Stimulated activated naive CD8-positive, alpha-beta T cell treated with anti-CD3 and anti-CD28 coated beads, Interleukin-15, amount 100 ng/mL, for 72 hours (primary cell): ENCODE measurements at places on chromosomes 6 and 20.
A peak's percentile ranks its signal among the peaks of the same experiment; 100 is the strongest.

- DNase-seq, result no peak
Measured at GRCh38 chr6:52310932-52311331, 26.4 kb upstream of the MCM3 start.

- DNase-seq, result no peak
Measured at GRCh38 chr6:1326535-1327121, 14.7 kb downstream of the FOXQ1 start.

- no peak for DNase-seq
Measured at GRCh38 chr6:56370127-56370540, 122.8 kb upstream of the COL21A1 start.

- peak; percentile 35 for DNase-seq
Measured at GRCh38 chr6:24858177-24858653, 59.5 kb upstream of the ARMH2 start.

DNA sequence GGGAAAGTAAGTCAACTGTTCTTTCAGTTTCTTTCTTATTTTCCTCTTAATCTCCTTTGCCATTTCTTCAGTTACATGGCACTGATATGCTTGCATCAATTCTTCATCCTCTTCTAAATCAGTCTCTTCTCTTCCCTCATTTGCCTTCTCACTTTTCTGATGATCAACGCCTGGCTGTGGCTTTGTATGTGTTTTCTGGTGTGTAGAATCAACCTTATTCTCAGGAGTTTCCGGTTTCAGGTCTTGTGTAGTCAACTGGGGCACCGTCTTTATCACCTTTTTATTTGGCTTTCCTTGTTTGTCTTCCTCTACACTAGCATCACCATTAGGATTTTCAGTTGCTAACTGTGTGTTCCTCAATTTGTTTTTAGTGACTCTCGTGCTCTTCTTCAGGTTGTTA, 31.6 kb downstream of the AHI1 start:
- no peak for DNase-seq

- peak; percentile 27 for DNase-seq
Measured at GRCh38 chr6:34904990-34905613, 16.0 kb downstream of the ANKS1A start.

DNA sequence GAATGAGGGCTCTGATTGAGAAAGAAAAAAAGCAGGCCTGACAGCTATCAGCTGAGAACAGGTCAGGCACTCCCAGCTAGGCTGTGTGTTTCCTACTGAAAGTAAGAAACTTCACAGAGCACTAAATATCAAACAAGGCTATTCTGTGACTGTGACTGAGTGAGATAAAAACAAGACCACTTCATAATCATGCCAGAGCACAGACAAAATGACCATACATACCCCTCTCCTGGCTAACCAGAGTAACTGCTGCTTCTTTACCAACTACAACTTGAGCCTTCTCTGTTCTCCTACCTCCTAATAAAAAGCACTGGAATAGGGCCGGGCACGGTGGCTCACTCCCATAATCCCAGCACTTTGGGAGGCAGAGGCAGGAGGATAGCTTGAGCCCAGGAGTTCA, 6.8 kb upstream of the BTN1A1 start:
- DNase-seq, result no peak

- peak; percentile 82 for DNase-seq
Measured at GRCh38 chr6:106510090-106510970, 119.0 kb downstream of the RTN4IP1 start.

DNA sequence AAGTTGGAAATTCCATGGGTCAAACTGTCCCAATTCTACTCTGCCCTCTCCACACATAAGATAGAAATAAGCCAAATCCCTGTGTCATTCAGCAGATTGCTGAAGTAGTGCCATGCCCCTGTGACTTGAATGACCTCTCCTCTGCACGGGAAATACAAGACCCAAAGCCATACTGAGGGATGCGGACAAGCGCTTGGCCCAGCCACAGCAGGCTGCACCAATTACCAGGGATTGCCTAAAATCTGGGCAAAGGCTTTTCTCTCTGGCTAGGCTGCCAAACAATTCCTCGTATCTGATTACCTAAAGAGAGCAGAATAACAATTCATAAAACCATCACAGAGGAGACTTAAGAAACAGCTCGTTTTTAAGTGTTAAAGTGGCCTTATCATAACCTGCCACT, 421.8 kb upstream of the JARID2 start:
- no peak for DNase-seq

GRCh38 chr6:3731700-3732099, 19.8 kb downstream of the PXDC1 start:
- DNase-seq, result no peak

- DNase-seq, result peak; percentile 11
Measured at GRCh38 chr6:114997813-114998292, 655.0 kb upstream of the HS3ST5 start.

DNA sequence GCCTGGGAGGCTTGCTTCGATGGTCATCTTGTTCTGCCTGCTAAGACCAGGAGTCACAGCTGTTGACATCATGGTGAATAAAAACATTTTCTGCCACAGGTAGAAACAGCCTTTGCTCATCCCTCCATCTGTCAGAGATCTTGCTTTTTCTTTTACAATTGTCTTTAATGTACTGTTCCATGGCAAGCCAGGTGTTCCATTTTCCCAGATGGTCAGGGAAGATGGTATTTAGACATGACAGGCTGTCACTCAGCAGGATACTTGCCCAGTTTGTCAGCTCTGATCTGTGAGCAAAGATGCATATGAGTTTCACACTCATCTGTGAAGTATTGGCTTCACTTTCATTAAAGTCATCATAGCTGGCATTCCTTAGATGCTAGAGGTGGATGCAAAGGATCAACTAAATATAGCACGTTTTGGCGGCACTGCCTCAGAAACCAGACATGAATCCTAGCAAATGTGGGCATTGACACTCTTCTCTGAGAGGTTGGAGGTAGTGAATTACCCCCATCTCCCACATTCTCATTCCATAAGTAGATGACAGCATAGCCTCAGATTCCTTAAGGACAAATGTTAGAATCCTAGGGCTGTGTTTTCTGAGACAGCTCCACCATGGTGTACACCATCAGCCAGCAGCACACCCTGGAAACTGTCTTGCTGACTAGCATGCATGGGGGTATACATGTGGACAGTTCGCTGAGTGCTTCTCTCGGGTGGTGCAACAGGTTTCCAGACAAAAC, 4.2 kb downstream of the SSTR4 start:
- no peak for DNase-seq

- no peak for DNase-seq
Measured at GRCh38 chr6:31737315-31737990, 1.1 kb upstream of the CLIC1 start.

DNA sequence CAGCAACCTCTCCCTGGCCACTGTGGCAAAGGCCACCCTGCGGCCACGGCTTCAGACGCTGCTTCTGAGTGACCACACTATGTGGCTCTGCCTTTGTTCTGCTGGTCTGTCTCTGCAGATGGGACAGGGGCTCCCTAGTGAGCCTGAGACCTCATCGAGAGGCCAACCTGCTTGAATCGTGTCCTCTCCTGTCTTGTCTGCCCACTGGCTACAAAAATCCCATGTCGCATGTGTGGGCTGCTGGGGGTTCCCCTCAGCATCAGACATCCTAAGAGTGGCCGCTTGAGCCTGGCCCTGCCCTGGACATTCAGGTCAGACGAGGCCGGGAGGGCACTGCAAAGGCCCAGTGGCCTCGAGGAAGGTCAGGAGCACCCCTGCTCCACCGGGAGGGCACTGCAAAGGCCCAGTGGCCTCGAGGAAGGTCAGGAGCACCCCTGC, 222.9 kb downstream of the DLL1 start:
- no peak for DNase-seq

- no peak for DNase-seq
Measured at GRCh38 chr6:20907486-20908071, 373.3 kb downstream of the CDKAL1 start.

- no peak for DNase-seq
Measured at GRCh38 chr6:75751443-75751842, 2.4 kb downstream of the MYO6 start.

DNA sequence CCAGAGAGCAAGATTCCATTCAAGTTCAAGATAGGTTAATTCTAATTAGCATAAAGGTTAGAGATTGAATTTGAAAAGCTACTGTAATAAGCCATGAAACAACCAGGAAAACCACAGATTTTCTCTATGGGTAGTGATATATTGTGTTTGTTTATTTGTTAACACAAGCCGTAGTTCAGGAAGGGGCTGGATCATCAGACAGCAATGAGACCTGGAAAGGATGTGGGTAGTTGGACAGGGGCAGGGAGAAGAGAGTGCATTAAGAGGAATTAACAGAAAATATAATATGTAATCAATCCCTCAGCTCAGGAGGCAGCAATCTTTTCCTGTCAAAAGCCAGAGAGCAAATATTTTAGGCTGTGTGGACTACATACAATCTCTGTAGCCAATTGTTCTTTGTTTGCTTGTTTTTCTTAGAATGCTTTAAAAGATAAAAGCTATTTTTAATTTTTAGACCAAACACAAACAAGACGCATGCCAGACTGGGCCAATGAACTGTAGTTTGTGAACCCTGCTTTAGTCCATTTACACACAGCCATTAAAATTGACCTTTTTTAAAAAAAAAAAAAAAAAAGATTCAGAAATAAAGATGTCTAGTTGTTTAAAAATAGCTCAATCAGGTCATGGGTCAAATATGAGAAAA, 398.7 kb upstream of the MARCKS start:
- DNase-seq, result no peak

DNA sequence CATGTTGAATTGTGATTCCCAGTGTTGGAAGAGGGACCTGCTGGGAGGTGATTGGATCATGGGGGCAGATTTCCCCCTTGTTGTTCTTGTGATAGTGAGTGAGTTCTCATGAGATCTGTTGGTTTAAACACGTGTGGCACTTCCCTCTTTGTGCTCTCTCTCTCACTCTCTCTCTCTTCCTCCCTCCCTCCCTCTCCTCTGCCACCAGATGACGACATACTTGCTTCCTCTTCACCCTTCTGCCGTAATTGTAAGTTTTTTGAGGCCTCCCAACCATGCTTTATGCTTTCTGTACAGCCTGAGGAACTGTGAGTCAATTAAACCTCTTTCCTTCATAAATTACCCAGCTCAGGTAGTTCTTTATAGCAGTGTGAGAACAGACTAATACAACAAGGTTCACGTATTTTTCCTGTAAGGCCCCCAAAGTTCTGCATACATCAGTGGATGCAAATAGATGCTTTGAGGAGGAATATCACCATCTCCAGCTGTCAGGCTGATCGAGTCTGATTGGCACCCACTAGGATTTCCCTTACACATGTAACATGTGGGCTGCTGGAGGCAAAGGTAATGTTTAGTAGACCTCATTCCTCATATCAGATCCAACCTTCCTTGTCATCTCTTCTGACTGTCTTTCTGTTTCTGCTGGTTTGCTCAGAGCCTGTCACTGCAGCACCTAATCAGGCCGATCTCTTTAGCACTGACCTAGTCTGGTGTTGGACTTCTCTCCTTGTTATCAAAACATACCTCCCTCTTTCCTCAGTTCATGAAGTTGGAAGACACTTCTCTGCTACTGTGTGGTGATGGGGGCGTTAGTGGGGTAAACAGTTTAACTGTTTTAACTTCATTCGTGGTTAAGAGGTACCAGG, 54.3 kb upstream of the BACH2 start:
- DNase-seq, result peak; percentile 52

DNA sequence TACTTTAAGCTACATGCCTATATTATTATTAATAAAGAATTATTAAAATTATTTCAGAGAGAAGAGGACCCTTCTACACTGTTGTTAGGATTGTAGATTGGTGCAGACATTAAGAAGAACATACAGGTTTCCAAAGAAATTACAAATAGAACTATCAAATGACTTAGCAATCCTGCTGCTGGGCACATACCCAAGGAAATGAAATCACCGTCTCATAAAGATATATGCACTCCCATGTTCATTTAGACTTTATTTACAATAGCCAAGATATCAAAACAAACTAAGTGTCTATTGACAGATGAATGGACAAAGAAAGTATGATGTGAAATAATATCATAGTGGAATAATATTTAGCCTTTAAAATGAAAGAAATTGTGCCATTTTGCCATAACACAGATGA, 687.7 kb upstream of the POU3F2 start:
- DNase-seq, result no peak

DNA sequence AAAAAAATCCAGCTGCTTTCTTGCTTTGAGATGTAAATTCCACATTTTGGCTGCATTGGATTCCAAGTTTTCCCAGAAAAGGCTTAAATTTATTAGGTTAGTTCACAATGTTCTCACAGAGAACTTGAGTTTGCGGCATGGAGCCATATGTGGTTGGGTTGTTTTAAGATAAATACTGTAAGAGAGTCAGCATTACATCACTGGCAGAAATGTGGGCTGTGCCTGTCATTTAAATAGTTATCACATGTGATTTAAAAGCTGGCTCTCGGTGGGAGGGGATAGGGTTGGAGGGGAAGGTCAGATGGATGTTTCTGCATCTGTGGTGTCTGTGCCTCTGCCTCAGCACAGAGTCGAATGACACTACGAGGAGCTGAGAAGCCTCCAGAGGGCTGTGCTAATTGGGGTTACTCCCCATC, 73.8 kb upstream of the SCP2D1 start:
- no peak for DNase-seq

DNA sequence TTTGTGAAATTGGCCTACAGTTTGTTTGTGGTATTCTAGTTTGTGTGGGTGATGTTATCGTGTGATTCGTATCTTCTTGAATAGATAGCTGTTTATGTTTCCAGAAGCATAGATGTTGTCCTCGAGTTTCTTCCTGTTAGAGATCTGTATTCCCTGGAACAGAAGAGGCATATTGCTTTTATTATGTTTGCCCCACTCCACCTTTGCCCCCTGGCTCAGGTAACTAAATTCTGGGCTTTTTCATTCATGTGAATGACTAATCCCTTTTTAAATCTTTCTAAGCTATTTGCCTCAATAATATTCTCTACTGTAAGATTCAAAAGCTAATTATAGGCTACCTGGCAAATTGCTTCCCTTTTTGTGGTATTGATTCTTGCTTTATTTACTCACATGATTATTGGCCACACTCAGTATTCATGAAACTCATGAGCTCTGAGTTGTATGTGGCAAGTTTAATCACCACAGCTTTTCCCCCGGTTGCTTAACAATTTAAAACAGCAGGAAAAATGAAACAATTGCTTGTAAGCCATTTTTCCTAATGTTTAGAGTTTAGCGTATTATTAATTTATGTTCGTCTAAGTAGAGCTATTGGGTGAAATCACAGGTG, 12.6 kb downstream of the RNF217 start:
- no peak for DNase-seq

GRCh38 chr6:45109551-45109950, 218.6 kb upstream of the RUNX2 start:
- no peak for DNase-seq

GRCh38 chr20:8231038-8231437, 99.0 kb downstream of the PLCB1 start:
- DNase-seq, result no peak
